ENCODE measurements at places on chromosomes 11 and 22. TPM values are rescaled to one million over a fixed set of nuclear protein-coding genes. Genes with fewer than 3 reads are reported as not detected.
A peak's percentile ranks its signal among the peaks of the same experiment; 100 is the strongest.

DNA sequence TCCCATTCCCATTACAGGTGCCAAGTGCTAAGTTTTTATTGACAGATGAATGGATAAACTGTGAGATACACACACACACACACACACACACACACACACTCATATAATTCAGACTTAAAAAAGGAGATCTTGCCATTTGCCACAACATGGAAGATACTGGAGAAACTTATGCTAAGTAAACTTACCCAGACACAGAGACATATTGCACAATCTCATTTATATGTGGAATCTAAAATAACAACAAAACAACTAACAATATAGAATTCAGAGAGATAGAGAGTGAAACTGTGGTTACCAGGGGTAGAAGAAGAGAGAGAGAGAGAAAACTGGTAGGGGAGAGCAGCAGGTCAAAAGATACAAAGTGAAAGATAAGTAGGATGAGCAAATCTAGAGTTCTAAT lies 1.4 kb downstream of the MS4A6E start:
- no peak for DNase-seq

- no peak for DNase-seq
Observed at GRCh38 chr11:108586600-108586999, 7.0 kb downstream of the EXPH5 start.

DNA sequence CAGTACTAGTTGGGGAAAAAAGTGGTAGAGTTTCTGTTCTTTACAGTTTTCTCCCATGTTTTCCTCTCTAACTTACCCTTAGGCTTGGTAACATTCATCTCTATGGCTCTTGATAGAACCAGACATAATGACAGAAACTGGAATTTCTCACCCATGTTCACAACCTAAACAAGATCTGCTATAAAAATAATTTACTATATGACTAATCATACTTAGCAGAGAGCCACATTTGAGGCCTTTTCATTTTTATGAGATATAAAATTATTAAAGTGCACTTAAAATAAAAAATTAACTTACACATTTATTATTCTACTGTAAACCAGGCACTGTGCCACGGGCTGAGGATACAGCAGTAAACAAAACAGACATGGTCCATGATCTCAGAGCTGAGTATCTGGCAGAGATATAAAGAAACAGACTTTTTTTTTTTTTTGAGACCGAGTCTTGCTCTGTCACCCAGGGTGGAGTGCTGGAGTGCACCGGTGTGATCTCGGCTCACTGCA lies 98.1 kb downstream of the GAB2 start:
- no peak for DNase-seq

- DNase-seq = peak; percentile 54
Observed at GRCh38 chr22:29821291-29822016, 16.6 kb downstream of the ASCC2 start.

GRCh38 chr11:78612721-78613377 lies 38.2 kb upstream of the NARS2 start:
- no peak for DNase-seq

RCOR2 gene
- total RNA-seq = 0.54 TPM

GRCh38 chr11:67408437-67409200 lies 4.7 kb downstream of the TBC1D10C start:
- no peak for DNase-seq

LRRN4CL gene
- total RNA-seq = 0.27 TPM

C11orf86 gene
- not detected for total RNA-seq

- DNase-seq = no peak
Observed at GRCh38 chr11:123173040-123173855, 21.8 kb downstream of the CLMP start.

CD6 gene
- total RNA-seq = 1.3 TPM

MMP12 gene
- total RNA-seq = not detected

- DNase-seq = peak; percentile 37
Observed at GRCh38 chr11:43936076-43936475, 6.4 kb upstream of the C11orf96 start.

BLID gene
- total RNA-seq = not detected

ELMOD1 gene
- total RNA-seq = not detected

DNA sequence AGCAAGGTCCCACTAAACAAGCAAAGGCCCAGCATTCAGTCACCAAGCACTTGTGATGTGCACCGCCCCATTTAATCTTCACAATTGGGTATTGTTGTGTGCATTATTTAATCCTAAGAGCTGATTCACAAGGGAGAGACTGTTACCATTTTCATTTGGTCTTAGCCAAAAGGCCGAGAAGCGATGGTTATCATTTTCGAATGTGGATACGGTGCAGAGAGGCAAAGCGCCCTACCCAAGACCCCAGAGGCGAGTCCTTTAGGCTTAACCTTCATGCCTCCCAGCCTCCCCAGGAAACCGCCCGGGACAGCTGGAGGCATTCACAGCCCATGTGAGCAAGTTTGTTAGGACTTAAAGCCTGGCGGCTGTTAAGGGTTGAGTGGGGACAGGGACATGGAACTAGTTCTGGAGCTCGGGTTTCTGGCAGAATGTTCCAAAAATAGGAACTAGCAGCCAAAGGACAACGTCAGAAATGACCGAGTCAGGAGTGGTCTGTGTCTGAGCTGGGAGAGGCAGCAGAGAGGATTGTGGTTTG lies 13.0 kb upstream of the UPK3A start:
- DNase-seq = no peak

GRCh38 chr11:46012185-46012584 lies 89.7 kb downstream of the LARGE2 start:
- DNase-seq = no peak

GRCh38 chr11:132704781-132705375 lies 827.4 kb downstream of the OPCML start:
- DNase-seq = no peak

- no peak for DNase-seq
Observed at GRCh38 chr11:35313066-35313759, 106.1 kb downstream of the SLC1A2 start.

GRCh38 chr11:23079382-23079813 lies 219.1 kb upstream of the CCDC179 start:
- DNase-seq = no peak

FJX1 gene
- total RNA-seq = 0.54 TPM

XKR3 gene
- 0.54 TPM for total RNA-seq

TMEM191C gene
- total RNA-seq = 1.6 TPM

FXYD2 gene
- 0.54 TPM for total RNA-seq

DNA sequence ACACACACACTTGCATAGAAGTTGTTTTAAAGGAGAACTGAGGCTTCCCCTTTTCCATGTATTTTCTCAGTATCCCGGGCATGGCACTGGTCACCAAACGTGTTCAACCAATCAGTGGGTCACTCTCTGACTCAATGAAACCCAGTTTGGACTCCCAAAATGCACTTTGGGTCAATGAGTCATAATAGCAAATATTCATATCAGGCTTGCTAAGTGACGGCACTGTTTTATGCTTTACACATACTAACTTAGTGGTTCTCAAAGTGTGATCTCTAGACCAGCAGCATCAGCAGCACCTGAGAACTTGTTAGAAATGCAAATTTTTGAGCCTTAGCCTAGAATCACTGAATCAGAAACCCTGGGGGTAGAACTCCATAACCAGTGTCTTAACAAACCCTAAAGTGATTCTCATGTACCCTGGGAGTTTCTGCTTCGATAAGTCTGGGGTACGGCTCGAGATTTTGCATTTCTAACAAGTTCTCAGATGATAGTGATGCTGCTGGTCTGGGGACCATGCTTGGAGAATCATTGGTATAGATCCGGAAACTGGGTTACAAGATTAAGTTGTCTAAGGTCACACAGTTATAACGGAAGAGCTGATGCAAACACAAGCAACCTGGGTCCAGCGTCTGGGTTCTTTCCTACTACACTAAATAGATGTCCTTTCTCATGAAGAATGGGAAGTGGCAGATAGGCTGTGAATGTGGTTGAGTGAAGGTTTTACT lies 35.6 kb downstream of the ETS1 start:
- DNase-seq = no peak

C11orf16 gene
- not detected for total RNA-seq

RASSF10 gene
- under 0.01 TPM for total RNA-seq

- peak; percentile 78 for DNase-seq
Observed at GRCh38 chr11:17351510-17352176, at the start of gene NCR3LG1. Gene NCR3LG1 (plus strand): TSS chr11:17351800. CDS start chr11:17351970, 170 bp downstream.

DNA sequence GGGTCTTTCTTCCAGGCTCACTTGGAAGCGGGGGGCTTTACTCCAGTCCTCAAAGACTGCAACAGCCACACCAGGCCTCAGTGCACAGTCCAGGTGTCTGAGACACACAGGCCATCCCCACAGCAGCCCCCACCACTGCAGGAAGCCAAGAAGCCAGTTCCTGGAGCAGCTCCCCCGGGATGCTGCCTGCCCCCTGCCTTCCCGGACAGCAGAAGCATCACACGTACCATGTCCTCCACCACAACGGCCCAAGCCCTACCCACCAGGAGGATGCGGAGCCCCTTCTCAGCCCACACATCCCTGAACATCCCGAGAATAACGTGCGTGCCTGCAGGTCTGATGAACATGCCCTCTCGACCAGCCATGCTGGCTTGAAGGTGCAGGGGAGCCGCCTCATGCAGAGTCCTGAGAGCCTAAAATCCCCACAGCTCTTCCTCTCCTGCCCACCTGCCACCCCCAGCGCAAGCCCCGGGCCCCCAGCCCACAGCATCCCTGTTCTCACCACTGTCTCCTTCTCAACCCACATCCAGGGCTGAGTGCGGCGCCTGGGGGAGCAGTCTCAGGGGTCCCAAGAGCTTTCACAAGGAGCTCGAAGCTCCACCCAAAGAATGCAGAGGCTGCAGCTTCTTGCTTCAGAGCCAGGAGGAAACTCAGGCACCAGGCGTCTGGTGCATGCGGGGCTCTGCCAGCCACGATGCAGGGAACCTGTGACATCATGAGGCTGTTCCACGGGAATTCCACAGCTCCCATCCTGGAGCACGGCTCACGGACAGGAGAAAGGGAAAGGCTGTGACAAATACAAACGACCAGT lies 209.6 kb downstream of the BRD1 start:
- DNase-seq = no peak

- no peak for DNase-seq
Observed at GRCh38 chr11:41201156-41201555, 258.3 kb downstream of the LRRC4C start.

- peak; percentile 93 for DNase-seq
Observed at GRCh38 chr11:67268081-67268961, 2.0 kb downstream of the GRK2 start.

GRCh38 chr11:116457336-116458007 lies 315.3 kb downstream of the BUD13 start:
- no peak for DNase-seq

- no peak for DNase-seq
Observed at GRCh38 chr11:57653163-57653562, 3.5 kb upstream of the YPEL4 start.

DNA sequence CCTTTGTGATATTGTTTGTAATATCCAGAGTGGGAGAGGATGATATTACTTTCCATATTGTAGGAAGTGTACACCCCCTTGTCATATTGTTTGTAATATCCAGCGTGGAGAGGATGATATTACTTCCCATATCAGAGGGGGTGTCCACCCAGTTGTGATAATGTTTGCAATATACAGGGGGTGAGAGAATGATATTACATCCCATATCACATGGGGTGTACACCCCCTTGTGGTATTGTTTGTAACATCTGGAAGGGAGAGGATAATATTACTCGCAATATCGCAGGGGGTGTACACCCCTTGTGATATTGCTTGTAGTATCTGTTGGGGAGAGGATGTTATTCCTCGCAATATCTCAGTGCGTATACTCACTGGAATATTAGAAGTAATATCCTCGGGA lies 61.5 kb downstream of the PRSS23 start:
- DNase-seq = no peak

- no peak for DNase-seq
Observed at GRCh38 chr11:2932850-2933251, 3.6 kb upstream of the PHLDA2 start.

DNA sequence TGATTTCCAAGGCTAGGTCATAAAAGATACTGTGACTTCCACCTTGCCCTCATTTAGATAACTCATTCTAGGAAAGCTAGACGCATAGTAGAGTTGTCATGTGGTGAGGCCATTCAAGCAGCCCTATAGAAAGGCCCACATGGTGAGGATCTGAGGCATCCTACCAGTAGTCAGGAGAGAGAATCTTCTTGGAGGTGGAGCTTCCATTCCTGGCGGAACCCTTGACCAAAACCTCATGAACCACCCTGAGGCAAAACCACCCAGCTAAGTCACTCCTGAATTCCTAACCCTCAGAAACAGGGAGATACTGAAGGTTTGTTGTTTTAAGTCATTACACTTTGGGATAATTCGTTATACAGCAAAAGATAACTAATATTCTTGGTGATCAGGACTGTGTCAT lies 2.9 kb upstream of the HDHD5 start:
- DNase-seq = no peak

BTBD18 gene
- total RNA-seq = not detected

DNA sequence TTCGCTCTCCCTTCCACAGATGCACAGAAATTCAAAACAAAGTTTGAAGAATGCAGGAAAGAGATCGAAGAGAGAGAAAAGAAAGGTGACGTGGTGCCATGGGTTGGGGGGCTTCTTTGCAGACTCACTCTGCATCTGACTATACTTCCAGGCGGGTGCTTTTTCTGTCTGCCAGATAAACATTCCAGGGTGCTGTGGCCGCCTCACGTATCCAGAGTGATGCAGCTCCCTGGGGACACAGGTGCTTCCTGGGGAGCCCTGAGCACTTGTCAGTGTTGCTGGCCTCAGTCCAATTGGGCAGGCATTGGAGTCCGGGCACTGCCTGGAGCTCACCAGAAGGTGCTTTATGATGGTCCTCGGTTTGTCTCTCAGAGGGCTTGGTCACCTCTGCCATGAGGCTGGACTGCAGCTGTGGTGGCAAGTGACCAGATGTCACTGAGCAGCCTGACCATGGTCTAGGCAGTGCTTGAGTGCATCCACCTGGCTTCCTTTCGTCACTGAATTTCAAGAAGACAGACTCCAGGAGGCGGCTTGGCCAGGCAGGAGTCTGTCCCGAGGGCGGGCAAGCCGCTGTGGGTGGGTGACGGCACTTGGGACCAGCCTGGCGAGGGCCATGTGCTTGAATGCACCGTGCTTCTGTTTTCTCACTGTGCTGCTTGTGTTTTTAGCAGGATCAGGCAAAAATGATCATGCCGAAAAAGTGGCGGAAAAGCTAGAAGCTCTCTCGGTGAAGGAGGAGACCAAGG lies 5.1 kb upstream of the ZDHHC8 start:
- peak; percentile 12 for DNase-seq

DNA sequence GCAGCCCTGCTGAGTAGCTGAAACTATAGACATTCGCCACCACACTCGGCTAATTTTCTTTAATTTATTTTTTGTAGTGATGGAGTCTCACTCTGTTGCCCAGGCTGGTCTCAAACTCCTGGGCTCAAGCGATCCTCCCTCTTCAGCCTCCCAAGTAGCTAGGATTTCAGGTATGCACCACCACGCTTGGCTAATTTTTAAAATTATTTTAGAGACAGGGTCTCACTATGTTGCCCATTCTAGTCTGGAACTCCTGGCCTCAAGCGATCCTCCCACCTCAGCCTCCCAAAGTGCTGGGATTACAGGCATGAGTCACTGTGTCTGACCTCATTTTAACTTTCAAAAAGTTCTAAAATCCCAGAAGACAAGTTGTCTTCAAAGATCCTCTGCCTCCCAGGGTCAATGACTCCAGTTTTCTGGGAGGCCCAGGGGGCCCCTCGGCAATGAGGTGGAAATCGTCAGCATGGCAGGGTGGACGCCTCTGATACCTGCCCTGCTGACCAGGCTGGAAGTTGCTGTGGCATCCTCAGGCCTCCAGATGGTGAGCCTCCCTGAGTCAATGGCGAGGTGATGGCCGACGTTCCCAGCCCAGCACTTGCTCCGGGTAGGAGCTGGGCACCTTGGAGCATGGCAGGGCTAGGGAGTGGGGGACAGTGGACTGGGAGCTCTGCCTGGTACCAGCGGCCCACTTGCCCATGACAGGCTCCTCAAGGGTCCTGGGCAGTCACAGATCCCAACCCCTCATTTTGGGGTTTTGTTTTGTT lies 31.1 kb downstream of the RPL3 start:
- no peak for DNase-seq

Data from hematopoietic multipotent progenitor cell (in vitro differentiated cells).